ENCODE measurements at places on chromosomes 5 and 9.

GRCh38 chr5:63025679-63026078 lies 447.1 kb downstream of the LRRC70 start:
- no peak for DNase-seq

DNA sequence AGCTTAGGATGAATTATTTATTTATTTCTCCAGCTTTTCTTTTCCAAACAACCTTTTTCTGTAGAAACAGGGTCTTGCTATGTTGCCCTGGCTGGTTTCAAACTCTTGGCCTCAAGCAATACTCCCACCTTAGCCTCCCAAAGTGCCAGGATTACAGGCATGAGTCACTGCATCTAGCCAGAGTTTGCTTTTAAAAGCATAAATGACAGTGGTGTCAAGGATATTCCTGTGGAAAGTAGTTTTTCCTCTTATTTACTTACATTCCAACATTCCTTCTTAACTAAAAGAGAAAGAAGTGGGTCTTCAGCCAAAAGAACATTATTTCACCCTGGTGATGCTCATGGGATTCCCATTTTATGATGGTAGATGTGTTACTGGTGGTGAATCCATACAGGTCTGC lies 62.4 kb downstream of the GRIA1 start:
- no peak for DNase-seq

DNA sequence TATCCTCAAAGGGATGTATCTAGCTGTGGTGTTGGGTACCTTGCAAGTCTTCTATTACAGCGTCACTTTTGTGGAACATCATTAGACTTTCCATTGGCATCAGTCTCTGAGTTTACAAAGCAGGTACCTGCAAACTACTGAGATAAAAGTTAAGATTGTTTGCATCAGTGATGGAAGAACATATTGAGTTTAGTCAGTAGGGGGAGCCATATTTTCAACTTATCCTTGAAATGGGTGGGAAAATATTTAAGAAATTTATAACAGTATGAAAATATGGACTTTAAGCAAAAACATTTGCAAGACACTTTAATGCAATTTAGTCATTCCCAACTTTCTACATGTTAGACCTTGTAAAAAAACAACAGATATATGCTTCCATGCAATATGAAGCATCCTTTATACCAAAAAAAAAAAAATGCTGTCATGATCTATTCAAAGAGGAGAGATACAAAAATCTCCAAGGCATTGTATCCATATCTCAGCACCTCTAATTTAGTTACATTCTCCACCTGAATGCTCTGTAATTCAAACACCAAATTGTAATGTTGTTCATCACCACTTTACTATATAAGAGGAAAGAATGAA lies 98.6 kb upstream of the ADAMTS19 start:
- DNase-seq: peak; percentile 26

DNA sequence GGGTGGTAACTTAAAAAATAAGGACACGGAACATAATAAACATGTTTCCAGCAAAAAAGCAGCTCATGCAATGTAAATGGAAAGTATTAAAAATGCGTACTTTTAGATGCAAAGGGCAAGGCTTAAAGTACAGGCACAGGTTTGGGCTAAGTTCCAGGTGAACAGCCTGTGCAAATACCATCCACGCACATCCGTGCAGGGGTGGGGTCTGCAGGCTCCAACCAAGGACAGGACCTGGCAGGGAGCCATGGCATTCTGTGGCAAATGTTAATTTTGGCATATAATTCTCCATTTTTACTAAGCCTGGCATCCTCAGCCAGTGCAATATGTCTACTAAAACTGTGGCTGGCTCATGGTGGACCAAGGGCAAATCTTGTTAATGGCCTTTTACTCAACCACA lies 365.8 kb upstream of the DAP start:
- DNase-seq: no peak

- DNase-seq: no peak
Measured at GRCh38 chr9:106590759-106591505, 272.0 kb upstream of the ZNF462 start.

GRCh38 chr5:132662925-132663770 lies 5.2 kb downstream of the IL13 start:
- peak; percentile 17 for DNase-seq

DNA sequence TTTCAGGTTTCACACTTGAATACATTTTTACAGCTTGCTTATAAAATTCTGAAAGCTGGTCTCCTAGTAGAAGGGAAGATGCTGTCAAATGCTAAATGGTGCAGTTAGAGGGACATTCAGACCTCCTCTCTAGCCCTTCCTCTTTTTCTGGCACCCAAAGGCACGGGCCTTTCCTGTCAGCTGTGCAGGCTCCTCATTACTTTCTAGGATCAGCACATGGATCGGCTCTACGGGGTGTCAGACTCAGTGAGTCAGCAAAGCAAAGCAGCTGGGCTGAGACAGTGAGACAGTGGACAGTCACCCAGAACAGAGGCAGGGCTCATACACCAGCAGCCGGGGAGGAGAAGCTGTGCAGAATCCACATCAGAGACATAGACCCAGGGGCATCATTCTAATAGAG lies 80.0 kb upstream of the TNC start:
- no peak for DNase-seq

DNA sequence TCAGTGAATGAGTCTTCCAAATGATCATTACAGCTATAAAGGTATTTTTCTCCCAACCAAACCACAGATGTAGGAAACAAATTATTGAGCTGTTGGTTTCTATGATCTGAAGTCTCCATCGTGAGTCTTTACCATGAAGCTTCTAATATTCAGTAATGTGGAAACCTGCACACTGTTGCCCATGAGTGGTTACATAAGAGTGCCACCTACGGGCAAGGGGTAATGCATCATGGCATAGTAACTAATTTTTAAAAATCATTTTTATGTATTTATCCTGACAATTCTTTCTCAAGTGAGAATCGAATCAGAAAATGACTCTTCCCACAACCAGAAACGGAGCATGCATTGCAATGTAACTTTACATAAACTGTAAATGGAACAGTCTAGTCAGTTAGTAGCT lies 282.5 kb upstream of the SMARCA2 start:
- no peak for DNase-seq

GRCh38 chr9:90095682-90096081 lies 490.9 kb downstream of the GADD45G start:
- no peak for DNase-seq

DNA sequence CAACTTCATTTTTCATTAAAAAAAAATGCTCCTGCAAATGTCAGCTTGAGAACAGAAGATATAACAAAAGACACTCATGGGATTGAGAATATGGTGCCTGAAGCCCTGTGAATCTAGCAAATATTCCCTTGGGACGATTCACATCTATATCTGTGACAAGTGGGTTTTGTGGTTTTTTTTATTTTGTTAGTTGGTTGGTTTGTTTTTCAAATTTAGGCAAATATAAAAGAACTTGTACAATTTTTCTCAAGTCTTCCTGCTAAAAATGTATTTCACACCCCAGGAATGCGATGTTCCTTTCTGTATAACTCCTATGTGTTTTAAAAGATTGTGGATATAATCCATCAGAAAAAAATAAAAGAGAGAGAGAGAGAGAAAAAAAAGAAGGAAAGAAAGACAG lies 1061.8 kb upstream of the ARRDC3 start:
- DNase-seq: no peak

DNA sequence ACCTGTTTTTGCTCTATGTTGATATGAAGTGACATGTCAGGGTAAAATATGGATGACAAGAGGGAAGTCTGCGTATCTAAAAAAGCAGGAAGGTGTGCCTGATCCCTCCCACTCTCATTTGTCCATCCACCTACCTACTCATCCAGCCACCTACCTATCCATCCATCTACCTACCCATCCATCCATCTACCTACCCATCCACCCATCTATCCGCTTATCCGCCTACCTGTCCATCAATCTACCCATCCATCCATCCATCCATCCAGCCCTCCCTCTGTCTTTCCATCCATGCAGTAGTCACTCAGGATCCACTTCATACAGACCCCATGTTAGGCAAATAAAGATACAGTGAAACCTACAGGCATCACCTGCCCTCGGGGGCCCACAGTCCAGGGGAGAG lies 32.4 kb downstream of the LMX1B start:
- no peak for DNase-seq

- no peak for DNase-seq
Measured at GRCh38 chr9:86600977-86601376, 246.8 kb upstream of the TUT7 start.

- no peak for DNase-seq
Measured at GRCh38 chr5:93421468-93421867, 159.6 kb downstream of the NR2F1-AS1 start.

Measured in T47D (cell line).